ENCODE measurements at places on chromosomes 6 and 20.

DNA sequence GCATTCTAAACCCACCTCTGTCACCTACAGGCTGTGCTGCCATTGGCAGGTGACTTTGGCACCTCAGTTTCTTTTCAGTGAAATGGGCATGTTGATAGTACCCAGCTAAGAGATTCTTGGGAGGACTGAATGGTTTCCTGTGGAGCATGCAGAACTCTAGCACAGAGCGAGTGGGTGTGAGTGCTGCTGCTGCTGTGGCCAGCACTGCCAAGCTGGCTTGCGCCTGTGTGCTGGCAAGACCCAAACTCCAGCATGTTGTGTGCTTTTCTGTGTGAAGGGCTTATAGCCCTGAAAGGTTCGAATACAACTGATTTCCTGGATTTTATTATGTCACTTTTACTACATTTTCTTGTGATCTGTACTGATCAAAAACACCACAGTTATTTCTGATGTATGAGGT, 78.1 kb upstream of the KIF25 start:
- DNase-seq: no peak

DNA sequence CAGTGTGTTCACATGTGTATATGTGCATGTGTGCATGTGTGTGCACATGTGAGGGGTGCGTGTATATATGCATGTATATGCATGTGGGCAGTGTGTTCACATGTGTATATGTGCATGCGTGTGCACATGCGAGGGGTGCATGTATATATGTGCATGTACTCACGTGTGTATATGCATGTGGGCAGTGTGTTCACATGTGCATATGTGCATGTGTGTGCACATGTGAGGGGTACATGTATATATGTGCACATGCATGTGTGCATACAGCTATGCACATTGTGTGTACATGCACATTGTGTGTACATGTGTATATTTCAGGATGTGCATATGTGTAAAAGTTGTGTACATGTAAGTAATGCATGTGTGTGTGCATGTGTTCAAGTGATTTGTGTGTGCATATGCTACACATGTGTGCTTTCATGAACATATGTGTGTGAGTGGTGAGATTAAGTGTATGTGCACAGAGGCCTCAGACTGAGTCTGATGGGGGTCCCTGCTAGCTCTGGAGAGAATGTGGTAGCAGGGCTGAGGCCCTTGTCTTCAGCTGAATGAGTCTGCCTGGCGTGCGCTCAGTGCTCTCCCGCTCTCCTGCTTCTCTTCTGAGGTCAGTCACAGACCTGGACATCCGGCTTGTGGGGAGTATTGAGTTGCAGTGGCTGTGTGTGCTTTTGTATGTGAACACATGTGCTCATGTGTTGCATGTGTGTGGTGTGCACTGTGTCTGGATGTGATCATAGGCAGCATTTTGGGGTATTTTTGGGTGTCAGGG, 19.9 kb upstream of the MYT1 start:
- no peak for DNase-seq

DNA sequence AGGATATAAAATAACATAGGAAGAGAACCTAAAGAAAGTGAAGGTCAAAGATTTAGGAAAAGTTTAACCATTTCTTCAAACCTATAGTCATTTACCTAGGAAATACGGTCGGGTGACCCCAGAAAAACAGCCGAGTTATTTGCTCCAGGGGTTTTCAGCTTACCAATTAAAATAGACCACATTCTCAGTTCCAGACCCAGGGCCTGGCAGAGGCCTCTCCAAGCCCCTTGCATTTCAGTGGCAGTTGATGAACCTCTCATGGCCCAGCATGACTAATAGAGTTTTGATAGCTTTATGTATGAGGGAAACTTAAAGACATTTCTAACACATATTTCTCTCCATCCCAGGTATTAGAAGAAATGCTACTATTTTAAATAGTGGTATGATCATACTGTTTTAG, 113.5 kb downstream of the OGFRL1 start:
- DNase-seq: no peak

DNA sequence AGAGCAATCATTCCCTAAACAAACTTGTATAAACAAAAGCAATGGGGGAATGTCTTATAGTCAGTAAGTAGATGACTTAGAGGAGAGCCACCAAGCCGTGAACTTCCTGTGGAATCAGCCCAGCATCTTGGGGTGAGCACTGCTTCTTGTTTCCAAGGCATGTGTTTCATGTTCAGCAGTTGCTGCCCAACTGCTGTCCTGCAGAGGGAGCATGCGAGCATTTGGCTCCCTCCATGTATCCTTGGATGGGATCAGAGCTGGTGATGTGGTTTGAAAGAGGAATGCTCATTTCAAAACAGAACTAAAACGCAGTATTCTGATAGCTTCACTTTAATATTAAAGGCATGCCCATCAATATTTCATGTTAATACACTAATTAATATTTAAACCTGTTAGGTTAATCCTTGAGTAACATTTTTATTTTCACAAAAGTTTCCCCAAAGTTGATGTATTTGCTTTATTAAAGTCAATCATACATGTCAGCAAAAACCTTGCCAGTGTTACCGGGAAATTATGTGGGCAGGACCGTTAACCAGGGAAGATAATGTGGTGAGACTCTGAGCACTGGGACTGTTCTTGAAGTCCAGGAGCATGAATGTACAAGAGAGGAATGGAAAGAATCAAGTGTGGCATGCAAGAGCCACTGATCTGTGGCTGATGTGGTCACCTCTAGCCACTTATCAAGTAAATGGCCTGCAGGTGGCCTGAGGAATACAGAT, 172.1 kb upstream of the GGTLC1 start:
- no peak for DNase-seq

DNA sequence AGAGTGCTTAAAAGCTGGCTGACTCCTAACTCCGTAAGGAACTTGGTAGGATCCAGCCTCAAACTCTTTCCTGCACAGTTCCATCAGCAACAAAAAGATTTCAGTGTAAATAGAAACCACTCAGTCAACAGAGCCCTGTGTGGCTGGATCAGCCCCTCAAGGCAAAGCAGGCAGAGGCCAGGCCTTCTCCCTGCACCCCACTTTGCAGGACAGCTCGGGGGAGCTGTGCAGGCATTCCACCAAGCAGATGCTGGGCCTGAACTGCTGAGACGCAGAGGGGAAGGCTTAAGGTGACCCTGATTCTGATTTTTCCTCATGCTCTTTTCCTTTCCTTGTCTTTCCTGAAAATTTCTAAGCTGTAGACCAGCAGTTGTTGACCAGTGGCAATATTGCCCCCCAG, 91.5 kb downstream of the NFATC2 start:
- no peak for DNase-seq

DNA sequence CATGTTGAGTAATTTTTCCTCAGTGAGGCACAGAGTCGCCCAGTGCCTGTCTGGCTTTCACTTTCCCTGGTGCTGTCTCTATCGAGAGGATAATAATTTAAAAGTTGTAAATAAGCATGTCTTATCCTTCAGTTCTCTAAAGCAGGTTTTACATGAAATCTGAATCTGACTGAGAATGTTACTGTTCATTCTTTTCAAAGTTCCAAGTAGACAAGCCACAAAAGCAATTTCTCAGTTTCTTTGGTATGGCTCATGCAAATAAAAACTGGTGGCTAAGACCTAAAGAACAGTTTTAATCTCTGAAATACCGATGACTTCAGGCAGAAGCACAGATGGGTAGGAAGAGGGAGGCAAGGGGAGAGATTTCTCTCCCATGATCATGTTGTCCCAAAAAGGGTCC, 87.6 kb upstream of the GCM1 start:
- DNase-seq: no peak

DNA sequence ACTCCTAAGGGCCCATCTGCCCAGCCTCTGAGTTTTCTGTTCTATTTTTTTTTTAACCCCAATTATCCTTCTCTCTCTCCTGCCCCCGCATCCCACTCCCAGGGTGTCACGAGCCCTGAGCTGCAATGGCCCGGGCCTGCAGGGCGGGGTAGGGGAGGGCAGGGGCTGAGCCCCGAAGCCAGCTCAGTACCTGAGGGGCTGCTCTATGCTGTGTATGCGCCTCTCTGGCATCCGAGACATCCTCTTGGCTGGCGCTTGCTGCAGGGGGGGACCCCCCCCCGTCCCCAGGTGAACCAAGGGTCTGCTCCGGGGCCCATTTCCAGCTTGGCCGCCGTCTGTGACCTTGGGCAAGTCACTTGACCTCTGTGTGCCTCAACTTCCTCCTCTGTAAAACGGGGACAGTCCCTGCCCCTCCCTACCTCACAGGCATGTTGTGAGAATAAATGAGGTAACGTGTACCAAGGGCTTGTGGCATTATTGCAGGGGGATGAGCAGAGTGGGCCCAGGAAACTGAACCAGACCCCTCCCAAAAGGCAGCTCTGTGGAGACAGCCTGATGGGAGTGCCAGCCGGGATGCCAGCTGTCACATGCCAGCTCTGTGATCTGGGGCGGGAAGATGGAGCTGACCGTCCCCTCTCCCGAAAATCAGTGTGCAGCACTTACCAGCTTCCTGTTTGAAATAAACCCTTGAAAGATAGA, 13.0 kb upstream of the MYL9 start:
- no peak for DNase-seq

DNA sequence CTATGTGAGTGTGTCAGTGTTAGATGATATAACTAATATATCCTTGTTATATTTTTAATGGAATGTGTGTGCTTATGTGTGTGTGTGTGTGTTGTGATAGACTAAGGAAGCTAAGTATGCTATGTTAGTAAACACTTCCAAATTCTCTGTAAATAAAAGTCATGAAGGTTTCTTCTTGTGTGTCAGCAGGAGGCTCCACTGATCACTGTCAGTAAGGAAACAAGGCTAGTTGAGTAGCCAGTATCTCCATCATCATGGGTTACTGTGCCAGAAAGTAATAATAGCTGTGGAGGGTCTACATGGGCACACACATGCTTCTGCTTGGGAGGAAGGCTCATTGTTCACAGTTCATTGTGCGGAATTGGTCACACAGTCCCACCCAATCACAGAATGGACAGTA, 302.8 kb upstream of the RNF217 start:
- no peak for DNase-seq

DNA sequence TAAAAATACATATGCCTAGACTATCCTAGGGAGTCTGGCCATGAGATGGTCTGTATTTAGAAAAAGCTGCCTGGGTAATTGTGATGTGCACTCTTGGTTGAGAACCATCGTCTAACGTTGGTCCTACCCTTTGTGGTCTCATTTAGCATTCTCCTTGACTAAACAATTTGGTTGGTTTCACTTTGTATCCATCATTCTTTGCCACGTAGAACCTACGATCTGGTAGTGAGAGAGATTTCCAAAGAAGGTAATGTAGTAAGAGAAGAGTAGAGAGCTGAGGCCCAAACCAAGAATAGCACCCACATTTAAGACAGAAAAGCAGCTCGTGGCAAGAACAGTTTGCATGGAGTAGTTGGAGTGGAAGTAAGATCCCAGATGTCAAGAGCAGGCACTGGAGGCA, 219.8 kb downstream of the TMEM200A start:
- no peak for DNase-seq

DNA sequence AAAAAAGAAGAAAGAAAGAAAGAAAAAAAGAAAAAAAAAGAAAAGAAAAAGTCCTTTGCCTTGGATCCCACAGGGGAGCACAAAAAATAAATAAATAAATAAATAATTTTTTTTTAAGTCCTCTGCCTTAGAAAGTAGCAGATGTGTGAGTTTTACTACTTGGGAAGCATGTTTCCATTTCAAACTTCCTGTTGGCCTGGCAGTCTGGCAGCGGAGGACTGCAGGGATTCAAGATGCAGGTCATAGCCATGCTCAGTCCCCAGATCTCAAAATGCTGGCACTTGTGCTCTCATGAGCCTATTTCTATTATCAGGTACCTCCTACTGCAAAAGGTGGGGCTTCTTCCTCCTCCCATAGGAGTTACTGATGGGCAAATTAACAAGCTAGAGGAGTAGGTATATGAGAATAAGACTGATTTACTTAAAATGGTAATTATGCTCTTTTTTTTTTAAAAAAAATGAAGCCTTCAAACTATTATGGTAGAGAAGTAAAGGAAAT, 54.2 kb upstream of the MAP7 start:
- no peak for DNase-seq

- DNase-seq: no peak
These were observed 294.0 kb downstream of the TBC1D7 start for GRCh38 chr6:13034316-13034715.

- no peak for DNase-seq
These were observed 53.6 kb upstream of the LRRC1 start for GRCh38 chr6:53741034-53741823.

DNA sequence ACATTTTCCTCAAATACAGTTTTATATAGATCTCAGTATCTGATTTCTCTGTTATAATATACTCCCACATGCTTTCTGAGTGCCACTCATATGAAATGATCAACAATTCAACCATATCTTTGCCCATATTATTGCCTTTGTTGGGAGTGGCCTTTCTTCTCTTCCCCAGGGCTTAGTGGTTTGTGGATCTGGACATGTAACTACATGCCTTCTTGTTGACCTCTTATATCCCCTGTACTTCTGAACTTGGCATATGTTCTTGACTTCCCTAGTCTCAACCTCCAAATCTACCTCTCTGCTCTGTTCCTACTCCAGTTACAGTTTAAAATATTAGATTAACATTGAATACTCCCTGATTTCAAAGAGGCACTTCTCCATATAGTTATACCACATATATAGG, 34.3 kb upstream of the PRIM2 start:
- no peak for DNase-seq

DNA sequence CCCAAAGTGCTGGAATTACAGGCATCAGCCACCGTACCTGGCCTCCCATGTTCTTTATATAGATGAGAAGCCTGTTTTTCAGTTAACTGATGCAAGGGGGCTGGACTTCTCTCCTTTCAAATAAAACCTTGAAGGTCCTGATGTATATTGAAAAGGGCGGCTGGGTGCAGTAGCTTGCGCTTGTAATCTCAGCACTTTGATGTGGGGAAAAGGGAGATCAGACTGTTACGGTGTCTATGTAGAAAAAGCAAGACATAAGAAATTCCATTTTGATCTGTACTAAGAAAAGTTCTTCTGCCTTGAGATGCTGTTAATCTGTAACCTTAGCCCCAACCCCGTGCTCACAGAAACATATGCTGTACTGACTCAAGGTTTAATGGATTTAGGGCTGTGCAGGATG, 16.1 kb upstream of the SAMHD1 start:
- DNase-seq: no peak

DNA sequence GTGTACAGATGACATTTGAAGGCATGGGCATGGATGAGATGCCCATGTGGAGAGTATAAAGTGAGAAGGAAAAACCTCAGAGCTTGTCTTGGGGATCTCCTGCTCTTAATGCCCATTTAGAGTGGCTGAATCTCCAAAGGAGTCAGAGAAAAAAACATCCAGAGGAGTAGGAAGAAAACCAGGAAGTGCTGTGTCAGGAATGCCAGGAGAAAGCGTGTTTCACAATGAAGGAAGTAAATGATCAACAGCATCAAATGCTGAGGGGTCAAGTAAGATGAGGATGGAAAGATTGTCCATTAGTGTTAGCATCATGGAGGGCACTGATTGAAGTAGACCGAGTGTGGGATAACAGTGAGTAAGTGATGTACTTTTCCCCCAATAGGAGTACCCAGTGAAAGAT, 56.1 kb downstream of the FIG4 start:
- DNase-seq: no peak
